ENCODE measurements at places on chromosomes 3 and 15.

DNA sequence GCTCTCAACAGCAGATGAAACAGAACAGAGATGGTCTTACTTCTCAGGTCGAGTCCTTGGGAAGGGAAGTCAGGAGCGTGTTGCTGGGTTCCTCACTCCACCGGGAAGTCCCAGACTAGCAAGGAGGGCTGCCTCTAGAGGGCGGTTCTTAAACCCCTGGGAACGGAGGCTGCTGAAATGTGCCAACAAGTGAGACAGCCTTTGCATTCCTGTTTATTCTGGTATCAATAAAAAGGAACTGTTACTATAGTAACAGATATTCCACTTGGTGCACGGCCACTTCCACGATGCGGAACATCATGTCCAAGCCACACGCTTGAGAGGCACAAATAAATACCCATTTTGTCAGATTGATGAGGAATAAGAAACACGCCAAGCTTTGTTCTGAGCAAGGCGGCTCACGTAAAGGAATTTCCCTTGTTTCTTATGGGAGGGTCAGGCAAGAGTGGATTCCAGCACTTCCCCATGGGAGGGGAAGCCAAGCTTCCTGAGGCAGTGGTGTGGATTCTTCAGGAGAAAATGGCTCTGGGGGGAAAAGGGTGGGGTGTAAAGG is at the start of gene FAM107A:
Gene FAM107A, minus strand, starts transcription at position 123 of the 553 bp plus-strand sequence. CDS start 7,531 bp downstream, outside the sequence.
- DNase-seq = no peak

DNA sequence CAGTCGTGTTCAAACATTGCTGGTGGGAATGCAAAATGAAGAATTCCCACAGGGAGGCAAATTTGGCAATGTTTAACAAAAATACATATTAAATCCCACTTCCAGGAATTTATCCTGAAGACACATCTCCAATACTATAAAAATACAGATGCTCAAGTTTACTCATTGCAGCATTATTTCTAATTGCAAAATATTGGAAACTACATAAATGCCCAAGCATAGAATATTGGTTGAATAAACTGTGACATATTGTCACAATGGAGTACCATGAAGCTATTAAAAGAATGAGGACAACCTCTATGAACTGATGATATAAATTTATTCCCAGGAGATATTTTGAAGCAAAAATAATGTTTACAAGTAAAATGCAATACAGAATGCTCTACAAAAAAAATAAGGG is 49.7 kb upstream of the UBE2E2 start:
- DNase-seq = no peak

GRCh38 chr3:57892423-57892822 is 115.8 kb upstream of the FLNB start:
- DNase-seq = no peak

- DNase-seq = no peak
These were observed 40.4 kb upstream of the PXYLP1 start for GRCh38 chr3:141191097-141191749.

Data from GM12892 (cell line).